Substantia nigra (tissue), 51 donors: ENCODE measurements at places on chromosomes 11 and 22.

DNA sequence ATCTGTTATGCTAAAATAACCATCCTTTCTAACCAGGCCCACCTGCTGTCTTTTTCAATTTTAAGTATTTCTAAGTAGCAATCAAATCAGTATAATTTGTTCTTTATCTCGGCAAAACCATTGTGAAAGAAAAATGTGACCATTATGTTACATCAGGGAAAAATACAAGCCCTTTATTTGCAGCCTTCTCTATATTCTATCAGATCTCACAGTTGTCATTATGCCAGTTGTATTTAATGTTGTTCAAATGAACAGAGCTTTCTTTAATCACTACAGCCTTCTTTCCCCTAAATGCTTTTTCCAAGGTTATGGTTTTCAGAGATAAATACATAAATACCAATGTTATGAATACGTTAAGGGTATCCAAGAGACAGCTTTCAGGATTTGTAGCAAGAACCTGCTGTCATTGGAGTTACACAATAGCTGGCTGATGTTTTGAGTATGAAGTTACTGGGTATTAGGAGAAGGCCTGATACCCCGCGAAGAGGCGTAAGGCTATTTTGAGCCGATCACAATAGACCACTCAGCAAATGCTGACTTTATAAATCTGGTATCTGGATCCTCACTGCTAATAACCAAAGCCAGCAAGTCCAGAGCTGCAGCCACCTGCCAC is 406.3 kb downstream of the CADM1 start:
- no peak for DNase-seq

- DNase-seq: peak; percentile 29
These were observed 545 bp upstream of the TIRAP start for GRCh38 chr11:126282361-126282735.

- DNase-seq: no peak
These were observed 97.7 kb upstream of the TOP3B start for GRCh38 chr22:22080270-22080669.

DNA sequence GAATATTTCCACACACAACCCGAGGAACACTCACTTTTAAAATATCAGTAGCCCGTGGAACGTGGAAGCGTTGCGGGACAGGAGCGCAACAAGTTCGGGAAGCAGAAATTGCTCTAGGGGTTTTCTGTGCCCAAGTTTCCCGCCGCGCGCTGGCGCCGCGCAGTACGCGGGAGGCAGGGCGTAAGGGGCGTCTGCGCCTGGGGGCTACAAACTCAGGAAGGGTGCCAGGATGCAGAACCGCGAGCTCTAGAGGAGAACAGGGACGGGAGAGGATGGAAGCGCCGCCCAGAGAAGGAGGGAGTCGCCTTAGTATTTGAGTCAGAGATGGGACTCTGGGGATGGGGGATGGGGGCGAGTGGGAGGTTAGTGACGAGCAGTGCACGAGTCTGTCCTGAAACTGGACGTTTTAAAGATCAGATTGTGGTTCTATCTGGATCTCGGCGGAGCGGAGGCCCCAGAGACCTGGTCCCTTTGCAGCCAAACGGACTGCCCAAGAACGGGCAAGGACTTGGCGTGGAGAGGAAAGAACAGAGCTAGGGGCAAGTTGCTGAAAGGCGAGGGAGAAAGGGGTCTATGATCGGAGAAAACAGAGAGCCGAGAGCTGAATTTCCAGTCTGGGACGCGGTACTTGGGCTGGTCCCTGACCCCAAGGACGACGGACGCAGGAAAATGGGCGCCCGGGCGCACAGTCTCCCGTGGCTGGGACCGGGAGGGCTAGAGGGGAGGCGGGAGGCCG is 4.7 kb downstream of the BSX start:
- no peak for DNase-seq

- DNase-seq: peak; percentile 46
These were observed 68.3 kb downstream of the PLEKHA7 start for GRCh38 chr11:16945671-16946469.

DNA sequence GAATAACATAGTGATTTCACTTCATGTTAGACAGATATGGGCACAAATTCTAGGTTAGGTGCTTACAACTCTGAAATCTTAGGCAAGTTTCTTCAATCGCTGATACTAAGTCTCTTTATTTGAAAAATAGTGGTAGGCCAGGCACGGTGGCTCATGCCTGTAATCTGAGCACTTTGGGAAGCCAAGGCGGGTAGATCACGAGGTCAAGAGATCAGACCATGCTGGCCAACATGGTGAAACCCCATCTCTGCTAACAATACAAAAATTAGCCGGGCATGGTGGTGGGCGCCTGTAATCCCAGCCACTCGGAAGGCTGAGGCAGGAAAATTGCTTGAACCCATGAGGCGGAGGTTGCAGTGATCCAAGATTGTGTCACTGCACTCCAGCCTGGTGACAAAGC is 729.4 kb downstream of the METTL15 start:
- no peak for DNase-seq

DNA sequence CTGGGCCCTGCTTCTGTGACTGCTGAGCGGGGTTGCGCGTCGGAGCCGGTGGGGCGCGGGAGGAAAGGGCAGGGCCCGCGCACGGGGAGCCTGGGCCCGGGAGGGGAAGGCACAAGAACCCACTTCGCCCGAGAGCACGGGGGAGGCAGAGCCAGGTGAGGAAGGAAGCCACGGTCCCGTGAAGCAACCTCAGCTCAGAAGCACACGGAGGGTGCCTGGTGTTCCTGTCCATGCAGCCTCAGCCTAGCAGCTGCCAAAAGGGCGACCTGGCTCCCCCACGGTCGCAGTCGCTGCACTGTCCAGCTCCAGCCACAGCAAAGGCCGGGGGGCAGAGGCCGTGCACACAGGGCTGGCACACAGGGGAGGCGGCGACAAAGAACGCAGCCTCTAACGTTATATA is 9.3 kb upstream of the CDC42BPG start:
- no peak for DNase-seq

- DNase-seq: no peak
These were observed 289.1 kb upstream of the ISX start for GRCh38 chr22:34776817-34777216.

GRCh38 chr11:31804312-31805036 is 6.6 kb downstream of the PAX6 start:
- DNase-seq: no peak

- no peak for DNase-seq
These were observed 10.5 kb downstream of the TSKU start for GRCh38 chr11:76793391-76794291.
